ENCODE measurements at places on chromosomes 11 and 22.

DNA sequence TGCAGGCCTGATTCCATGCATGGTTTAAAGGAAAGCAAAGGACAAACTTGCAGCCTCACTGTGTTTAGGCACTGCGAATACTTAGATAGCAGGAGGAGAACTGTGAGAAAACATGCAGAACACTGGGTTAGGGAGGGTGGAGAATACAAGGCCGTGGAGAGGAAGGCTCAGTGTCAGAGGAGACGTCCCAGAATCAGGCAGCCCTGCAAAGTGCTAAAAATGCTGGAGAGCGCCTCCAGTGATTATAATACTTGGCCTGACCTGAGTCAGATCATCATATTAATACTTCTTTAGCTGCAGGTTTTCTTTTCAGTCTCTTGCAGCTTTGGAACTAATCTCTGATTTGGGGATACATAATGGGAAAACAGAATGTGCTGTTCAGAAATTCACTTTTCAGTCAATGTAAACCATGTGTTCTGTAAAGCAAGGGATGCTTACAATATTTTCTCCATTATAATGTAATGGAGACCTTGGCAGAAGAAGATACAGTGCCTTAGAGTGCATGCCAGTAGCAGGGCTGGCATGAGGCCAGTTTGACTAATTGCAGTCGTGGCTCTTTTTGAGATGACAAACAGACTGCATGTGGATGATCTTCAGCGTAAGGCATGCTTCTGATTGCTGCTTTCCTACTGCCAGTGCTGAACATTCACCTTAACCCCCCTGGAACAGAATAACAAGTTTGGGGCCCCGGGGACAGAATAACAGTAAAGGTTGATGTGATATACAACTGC, 16.8 kb downstream of the EXT2 start:
- no peak for DNase-seq

- DNase-seq, result no peak
Observed at GRCh38 chr11:7367803-7368202, 116.1 kb downstream of the SYT9 start.

DNA sequence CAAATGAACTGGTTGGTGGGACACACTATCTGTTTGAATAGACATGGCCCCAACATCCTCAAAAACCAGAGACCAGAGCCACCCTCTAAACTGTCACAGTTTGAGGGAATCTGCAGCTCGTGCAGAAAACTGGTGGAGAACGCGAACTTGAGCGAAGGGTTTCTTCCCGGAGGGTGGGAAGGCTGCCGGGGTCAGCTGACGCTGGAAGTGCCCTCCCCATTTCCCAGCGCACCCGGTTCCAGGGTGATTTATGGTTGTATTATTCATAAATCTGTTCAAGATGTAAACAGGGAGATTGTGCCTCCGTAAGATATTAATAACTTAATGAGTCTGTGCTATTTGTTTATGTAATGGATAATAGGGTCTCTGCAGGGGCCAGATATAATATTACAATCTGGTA, 1396.7 kb downstream of the BRD1 start:
- DNase-seq, result no peak

DNA sequence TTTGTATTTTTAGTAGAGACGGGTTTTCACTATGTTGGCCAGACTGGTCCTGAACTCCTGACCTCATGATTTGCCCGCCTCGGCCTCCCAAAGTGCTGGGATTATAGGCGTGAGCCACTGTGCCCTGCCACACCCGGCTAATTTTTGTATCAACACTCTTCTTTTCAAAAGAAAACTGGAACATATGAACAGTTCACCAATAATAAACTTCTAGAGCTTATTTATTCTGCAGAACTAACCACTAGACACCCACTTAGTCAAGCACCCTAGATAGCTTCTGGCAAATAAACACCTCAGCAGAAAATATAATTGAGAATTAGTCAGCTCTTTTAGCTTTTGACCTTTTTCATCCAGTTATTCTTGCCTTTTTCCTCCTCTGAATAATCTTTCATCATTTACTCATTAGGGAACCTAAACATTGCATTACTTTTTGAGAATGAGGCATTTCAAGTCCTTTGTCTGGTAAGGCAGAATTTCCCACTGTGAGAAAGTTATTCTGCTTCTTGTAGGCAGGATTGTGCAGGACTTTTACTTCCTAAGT, 27.3 kb upstream of the TMEM41B start:
- DNase-seq, result no peak

DNA sequence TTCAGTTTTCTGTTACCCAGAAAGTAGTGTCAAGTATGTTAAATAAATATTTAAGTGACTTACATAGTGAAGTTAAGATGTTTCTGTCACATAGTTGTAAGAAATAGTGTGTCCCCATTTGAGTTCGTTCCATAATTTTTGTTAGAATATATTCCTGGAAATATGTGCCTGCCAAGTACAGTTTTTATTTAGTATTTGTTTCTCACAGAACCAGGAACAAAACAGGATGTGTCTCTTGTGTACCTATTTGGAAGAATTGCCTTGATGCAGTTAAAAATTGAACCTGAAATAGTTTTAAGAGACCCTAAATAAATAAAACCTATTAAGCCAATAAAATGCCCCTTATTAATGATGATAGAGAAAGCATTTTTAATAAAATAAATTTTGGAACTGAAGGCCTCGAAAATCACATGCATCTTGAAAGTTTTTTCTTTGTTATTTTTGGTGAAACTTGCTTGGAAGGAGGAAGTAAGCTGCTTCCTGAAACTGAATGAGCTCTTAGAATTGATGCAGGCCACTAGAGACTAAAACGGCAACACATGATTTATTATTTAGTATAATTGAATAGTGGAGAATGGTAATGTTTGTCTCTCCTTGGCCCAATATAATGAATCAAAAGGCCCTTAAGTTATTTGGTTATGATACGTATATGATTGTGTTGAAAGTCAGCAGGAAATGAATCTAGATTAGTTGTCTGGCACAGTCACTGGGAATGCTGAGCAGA, 55.9 kb downstream of the SWAP70 start:
- no peak for DNase-seq

DNA sequence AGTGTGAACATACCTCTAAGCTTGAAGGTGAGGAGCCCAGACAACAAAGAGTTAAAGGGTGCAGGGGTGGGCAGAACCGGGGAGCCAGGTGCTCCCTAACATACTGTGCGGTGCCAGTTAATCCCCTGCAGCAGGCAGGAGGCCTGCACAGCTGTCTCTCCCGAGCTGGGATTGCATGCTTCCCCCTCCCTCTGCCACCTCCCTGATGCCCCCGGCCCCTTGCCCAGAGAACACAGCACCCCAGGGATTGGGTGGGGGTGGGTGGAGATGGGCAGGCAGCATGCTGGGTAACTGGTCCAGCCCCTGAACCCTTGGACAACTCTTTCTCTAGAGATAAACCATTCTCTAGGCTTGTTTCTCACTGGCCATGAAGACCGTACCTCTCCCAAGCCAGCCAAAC, 67.7 kb upstream of the MYOD1 start:
- no peak for DNase-seq

DNA sequence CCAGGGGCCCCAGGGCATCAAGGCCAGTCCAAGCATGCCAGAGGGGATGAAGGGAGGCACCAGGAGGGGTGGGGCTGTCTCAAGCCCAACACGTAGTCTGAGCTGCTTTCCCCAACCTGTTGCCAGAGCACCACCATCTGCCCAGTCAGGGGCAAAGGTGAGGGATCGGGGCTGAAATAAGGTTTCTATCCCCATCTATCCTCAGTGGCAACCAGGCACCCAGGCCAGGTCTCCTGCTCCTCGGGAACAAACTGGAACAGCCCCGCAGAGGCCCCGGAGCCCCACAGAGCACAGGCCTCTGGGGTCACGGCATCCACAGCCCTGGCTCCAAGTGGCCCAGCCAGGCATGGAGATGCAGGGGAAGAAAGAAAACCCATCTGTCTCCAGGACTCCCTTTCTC, 19.3 kb downstream of the STARD10 start:
- DNase-seq, result no peak

- no peak for DNase-seq
Observed at GRCh38 chr11:43898574-43898973, 17.9 kb downstream of the ALKBH3 start.

DNA sequence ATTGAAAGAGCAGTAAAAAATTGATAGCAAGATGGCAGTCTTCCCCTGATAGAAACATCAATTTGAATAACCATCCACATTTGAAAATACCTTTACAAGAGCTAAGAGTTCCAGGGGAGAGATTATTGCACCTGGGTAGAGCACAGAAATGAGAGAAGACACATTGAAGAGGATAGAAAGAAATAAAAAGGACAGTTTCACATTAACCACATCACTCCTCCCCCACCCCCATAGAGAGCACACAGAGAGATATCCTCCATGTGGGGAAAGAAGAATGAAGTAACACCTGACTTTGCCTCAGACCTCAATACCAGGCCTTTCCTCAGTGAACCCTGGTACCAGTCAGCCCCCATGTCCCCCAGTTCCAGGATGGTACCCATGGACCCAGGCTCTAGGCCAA, 486.7 kb downstream of the FAM181B start:
- no peak for DNase-seq

- DNase-seq, result no peak
Observed at GRCh38 chr11:19939415-19939929, 220.8 kb downstream of the DBX1 start.

DNA sequence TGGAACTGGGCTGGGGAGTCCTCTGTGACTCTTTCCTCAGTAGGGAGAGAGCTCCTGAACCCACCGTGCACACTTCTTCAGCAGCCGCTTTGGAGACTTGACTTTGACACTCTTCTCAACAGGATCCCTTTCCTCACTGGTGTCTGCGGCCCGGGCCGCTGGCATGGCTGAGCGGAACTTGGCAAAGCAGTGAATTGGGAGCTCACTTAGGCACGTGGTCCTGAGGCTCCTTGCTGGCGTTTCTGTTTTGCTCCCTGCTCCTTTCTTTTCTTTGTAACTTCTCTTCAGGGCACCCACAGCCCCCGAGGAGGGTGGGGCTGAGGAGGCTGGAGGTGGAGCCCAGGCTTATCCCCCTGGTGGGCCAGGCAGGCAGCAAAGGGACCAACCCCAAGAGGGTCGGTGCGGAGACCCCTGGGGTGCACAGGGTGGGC, 8.4 kb upstream of the KCNQ1OT1 start:
- DNase-seq, result no peak

DNA sequence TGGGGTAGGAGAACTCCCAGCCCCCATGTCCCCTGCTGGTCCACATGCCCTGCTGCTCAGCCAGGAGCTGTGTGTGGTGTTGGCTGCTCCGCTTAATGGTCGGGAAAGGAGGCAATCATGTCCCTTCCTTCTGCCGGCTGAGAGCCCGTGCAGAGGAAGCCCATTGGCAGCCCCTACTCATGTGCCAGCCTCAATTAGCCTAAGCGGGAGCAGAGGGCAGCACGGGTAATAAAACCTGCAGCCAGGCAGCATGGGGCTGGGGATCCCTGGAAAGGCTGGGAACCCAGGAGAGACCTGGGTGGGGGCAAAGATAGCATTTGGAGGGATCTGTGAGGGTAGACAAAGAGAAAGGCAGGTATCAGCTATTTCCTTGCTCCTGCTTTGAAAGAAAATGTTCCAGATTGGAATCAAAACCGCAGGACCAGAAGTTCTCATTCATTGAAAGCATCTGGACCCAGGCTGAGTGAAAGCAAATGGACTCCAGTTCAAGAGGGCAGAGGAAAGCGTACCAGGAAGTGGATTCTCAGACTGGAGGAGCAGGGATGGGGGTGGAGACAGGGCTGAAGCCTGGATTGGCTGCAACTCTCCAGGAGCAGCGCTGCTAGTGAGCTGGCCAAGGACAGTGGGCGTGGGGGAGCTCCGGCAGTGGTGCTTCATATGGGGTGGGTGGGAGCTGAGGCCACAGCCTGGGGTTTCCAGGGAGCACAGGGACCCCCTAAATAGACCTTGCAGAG, 103.4 kb upstream of the NECTIN1 start:
- DNase-seq, result no peak

GRCh38 chr11:61728940-61729219, 23.6 kb upstream of the MYRF start:
- DNase-seq, result no peak

DNA sequence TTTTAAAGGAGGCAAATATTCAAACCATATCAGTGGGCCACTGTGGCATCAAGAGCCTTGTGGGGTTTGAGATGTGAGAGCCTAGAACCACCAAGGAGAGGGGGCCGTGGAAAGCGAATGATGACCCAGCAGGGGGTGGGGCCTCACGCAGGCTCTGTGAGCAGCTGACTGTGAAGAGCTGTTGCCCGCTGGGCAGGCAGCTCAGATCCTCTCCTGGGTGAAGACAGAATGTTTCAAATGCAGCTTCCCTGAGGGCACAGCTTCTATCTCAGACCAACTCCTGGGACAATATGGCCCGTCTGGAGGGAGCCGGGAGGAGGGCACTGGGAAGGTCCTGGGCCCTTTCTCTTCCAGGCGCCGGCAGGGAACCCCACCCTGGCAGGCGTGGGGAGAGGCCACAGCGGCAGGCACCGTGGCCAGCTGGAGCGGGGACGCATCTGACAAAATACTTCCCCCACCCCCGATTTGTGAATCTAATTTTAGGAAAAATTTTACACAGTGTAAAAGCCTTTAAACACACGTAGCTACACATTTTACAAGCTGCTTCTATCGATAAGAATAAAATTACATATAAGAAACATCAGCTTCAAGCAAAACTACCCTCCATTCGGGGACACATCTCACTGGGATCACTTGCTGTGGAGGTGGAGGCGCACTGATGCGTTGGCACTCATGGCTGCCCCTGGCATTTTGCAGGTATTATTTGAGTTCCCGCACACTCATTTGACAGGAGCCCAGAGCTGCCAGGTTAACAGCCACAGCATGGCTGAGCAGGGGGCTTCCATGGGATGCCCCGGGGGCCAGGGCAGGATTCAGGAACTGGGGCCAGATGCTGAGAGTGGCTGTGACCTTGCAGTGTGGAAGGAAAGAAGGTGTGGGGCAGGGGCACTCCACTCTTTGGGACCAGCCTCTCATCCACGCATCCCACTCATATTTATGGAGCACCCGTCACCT, 40.3 kb downstream of the PARVG start:
- no peak for DNase-seq

- no peak for DNase-seq
Observed at GRCh38 chr22:37260155-37260795, 16.2 kb upstream of the RAC2 start.

- no peak for DNase-seq
Observed at GRCh38 chr22:47695176-47695575, 932.7 kb downstream of the TBC1D22A start.

GRCh38 chr22:19943082-19944026, 1.7 kb upstream of the TXNRD2 start:
- DNase-seq, result peak; percentile 63

GRCh38 chr22:48192920-48193319, 1430.5 kb downstream of the TBC1D22A start:
- DNase-seq, result no peak

GRCh38 chr22:24230911-24231656, 13.8 kb downstream of the GGT5 start:
- DNase-seq, result no peak

- DNase-seq, result no peak
Observed at GRCh38 chr11:105100981-105101630, 38.5 kb downstream of the CARD18 start.

GRCh38 chr11:111574373-111575225, 27.6 kb upstream of the SIK2 start:
- DNase-seq, result no peak

- no peak for DNase-seq
Observed at GRCh38 chr11:34481307-34481706, 32.3 kb downstream of the ELF5 start.

Data from cerebellar nuclear complex (tissue), 1 donor.